Central memory CD4-positive, alpha-beta T cell (primary cell): ENCODE measurements at places on chromosomes 2 and 18.

GRCh38 chr18:49944663-49945062 is 131.3 kb upstream of the ACAA2 start:
- DNase-seq: no peak

DNA sequence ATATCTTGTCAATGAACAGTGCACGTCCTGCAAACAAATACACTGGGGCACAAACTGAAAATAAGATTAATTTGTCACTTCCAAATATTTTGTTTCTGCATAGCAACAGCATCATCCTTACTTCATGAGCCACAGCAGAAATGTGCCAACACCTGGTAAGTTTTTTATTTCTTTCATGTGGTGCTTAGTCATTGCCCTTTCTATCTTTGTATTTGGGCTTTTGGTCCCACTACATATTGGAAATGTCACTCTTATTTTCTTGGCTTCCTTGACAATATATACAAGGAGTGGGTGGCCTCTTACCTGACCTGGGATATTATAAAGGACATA is 208.0 kb downstream of the RBM43 start:
- no peak for DNase-seq

- no peak for DNase-seq
These were observed 19.3 kb downstream of the TTN start for GRCh38 chr2:178787934-178788333.

GRCh38 chr2:65532937-65533336 is 100.5 kb upstream of the SPRED2 start:
- DNase-seq: no peak

DNA sequence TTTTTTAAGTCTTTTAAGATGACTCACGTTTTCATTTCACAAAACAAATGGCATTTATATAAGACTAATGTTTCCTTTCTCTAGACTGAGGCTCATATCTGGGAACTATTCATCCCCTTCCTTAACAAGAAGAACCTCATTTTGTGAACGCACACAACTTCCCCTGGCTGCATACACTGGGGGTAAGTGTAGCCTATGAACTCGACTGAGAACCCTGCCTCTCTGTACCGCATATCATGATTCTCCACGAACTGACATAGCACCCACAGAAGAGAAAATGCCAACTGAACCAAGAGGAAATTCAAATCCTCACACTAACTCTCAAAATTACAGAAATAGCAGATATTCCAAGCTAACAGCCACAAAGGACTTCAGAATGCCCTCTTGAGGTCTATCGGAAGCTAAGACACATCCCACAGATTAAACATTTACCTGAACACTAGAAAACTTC is 236.7 kb downstream of the TCF4 start:
- DNase-seq: no peak

DNA sequence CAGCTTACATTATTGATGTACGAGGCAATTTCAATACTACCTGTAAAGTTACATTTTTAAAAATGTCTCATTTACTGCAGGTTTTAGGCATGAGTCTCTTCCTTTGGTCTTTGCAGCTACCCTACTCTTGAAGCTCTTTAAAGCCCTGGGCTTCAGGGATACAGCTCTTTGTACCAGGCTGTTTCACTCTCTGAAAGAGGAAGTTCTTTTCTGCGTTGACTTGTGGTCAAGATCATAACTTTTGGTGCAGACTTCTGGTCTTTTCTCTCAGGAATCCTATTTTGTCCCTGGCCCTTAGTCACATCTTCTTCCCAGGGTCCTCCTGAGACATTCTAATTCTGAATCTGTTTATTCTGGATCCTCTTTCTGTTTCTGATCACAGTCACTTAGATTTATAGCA is 16.6 kb upstream of the HRH4 start:
- no peak for DNase-seq

GRCh38 chr2:186522450-186522849 is 36.4 kb downstream of the ZC3H15 start:
- no peak for DNase-seq

GRCh38 chr2:142591420-142591819 is 286.0 kb upstream of the KYNU start:
- no peak for DNase-seq

GRCh38 chr18:60092073-60092472 is 192.3 kb downstream of the PMAIP1 start:
- DNase-seq: no peak

- DNase-seq: no peak
These were observed 83.8 kb downstream of the NPAS2 start for GRCh38 chr2:100903534-100904258.

GRCh38 chr2:191936882-191937405 is 90.1 kb upstream of the CAVIN2 start:
- no peak for DNase-seq

- peak; percentile 30 for DNase-seq
These were observed 68.1 kb downstream of the MYOM1 start for GRCh38 chr18:3151399-3152264.

- no peak for DNase-seq
These were observed 58.6 kb downstream of the ZEB2 start for GRCh38 chr2:144461308-144461766.

GRCh38 chr2:31828891-31829290 is 181.9 kb downstream of the MEMO1 start:
- no peak for DNase-seq

GRCh38 chr18:11987527-11987926 is 6.2 kb downstream of the IMPA2 start:
- no peak for DNase-seq

DNA sequence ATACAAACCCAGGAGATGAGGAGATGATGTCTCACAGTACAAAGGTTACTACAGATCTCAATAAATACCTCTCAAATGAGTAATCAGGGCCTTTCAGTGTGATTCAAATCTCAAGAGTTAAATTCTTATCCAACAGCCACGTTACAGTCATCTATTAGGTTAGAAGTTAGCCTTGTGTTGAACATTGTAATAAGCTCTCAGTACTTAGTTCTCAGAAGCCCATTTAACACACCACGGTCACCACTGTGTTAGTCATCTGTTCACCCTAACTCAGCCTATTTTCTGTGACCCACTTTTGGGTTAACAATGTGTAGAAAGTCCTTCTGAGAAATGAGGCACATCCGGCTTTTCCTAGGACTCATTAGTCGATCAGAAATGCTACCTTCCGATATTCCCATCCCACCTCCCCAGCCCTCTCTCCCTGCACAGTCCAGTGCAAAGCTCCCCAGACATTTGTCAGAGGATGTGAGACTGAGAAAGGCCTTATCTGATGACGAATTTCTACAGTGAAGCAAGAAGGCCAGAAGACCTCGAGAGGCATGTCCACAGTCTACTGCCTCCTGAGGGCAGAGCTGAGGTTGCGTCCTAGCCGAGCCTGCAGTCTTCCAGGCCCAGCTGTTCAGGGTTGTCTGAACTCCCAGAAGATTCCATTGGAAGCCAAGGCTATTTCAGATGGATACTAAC is 92.6 kb downstream of the ACTR2 start:
- no peak for DNase-seq

DNA sequence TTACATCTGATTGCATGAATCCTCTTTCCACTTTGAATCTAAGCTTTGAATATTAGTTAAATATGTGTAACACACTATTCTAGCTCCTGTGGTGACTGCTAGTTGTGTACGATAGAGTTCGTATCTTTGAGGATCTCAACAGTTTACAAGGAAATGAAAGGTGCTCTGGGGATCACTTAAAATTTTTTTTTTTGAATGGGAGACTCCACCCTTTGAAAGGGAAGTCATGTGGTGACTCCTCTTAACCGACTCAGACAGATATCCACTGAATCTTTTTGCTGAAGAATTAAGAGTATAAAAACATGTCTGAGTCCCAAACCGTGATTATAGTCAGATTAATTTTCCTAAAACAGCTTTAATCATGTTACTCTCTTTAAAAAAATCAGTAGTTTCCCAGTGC is 4.0 kb downstream of the CLIP4 start:
- DNase-seq: no peak

- DNase-seq: no peak
These were observed 380.6 kb upstream of the REG3G start for GRCh38 chr2:78644854-78645253.

DNA sequence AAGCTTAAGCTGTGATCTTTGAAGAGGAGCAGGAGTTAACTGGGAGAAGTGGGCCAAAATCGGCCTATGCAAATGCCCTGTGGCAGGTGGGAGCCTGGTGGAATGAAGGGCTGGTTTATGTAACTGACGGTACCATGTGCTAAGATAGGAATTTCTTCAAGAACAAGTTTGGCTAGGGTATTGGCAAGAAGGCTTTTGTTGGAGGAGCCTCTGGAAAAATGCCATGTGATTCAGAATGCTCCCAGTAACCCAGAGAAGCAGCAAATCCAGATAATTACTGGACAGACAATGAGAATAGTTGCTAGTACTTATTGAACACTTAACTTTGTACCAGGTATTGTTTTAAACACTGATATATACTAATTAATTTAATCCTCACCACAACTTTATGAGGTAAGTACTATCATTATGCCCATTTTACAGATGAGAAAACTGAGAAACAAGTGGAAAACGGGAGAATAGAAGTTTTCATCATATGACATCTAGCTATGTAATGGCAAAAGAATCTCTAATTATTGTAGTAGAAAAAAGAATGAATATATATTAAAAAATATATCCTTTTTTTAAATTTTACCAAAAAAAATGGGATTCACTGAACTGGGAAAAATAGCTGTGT is 9.1 kb upstream of the FAM124B start:
- DNase-seq: no peak

DNA sequence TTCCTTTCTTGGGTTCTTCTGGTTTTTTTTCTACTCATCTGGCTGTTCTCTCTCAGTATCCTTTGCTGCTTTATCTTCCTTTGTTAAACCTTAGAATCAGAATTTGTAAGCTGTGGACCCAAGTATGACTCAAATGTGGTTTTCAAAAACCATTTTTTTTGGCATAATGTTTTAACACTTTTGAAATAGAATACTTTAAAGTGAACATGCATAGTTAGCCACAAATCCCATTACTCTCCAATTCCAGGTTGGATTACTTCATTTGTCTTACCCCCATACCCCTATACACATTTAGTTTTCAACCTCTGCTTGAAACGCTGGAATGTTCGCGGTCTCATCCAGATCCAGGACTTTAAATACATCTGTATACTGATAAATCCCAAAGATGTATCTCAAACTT is 29.1 kb downstream of the ALMS1 start:
- DNase-seq: no peak

DNA sequence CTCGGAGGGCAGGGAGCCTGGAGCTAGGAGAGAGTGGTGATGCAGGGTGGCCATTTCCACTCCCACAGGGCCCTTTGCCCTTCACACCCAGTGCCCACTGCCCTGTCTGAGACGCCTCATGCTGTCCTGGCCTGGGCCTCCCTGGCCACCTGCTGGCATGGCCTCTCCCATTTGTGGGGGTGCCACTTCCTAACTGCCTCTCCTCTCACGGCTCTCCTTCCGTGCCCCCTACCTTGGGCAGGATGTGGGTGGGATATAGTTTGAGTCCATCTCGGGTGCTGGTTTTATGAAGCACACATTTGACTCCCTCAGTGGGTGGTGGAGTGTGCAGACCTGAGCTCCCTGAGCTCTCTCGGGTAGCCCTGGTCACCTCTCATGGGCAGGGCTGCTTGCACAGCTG is 46.0 kb downstream of the DGKD start:
- no peak for DNase-seq

- DNase-seq: no peak
These were observed 24.1 kb upstream of the SP3 start for GRCh38 chr2:173989160-173989883.

GRCh38 chr2:63772061-63772460 is 69.6 kb upstream of the UGP2 start:
- DNase-seq: no peak

- peak; percentile 55 for DNase-seq
These were observed 158.8 kb upstream of the SLC39A10 start for GRCh38 chr2:195498176-195498575.

GRCh38 chr2:65813631-65814173 is 381.3 kb upstream of the SPRED2 start:
- no peak for DNase-seq

DNA sequence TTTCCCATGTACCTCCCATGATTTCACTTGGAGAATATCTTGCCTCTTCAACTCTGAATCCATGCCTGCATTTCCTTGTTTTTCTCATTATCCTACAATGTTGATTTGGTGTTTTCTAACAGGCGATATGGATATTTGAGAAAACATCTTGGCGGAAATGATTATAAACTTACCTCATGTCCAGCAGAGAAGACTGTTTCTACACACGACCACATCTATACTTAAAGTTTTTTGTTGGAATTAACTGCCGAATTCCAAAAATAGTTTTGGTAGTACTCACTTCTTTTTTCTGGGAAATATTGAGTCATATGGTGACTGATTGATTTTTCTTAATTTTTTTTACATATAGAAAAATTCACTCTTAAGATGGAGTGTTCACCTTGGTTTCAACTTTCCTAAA is 41.4 kb upstream of the TMEFF2 start:
- no peak for DNase-seq

- DNase-seq: no peak
These were observed 28.2 kb upstream of the ZC3H15 start for GRCh38 chr2:186457908-186458307.

DNA sequence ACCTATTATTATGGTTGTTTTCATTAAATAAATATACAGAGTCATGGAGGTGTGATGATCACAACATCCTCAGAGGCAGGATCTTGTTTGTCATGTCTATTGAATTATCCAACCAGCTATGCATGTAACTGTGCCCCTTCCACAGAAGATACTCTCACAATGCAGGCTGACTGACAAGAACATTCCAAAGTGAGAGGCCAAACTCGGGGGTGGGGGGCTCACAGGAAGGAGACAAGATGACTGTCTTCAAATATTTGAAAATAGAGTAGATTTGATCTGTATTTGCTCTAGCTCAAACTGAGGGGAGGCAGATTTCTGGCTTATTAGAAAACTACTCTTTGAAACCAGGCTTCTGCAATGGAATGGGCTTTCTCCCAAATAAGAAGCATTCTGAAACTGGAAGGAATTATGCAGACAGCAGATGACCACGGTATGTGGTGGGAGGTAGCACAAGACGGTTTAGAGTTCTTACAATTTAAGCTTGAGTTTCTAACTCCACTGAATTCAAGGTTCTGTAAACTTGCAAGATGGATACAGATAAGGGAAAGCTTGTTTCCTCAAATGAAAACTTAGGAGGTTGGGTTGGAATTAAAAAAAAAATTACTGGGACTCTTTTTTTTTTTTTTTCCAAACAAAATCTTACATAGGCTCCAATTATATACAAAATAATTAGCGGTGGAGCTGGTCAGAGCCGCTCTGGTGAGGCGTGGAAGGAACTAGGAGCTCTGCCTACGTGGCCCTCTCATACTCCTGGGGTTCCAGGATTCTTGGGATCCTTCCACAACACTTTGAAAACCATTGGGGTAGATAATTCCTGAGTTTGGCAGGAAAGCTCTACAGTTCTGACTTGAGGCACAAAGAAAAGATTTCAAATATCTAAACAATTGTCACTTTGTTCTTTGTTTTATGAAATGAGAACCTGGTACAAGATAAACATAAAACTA is 79.3 kb downstream of the PLA2R1 start:
- DNase-seq: no peak

DNA sequence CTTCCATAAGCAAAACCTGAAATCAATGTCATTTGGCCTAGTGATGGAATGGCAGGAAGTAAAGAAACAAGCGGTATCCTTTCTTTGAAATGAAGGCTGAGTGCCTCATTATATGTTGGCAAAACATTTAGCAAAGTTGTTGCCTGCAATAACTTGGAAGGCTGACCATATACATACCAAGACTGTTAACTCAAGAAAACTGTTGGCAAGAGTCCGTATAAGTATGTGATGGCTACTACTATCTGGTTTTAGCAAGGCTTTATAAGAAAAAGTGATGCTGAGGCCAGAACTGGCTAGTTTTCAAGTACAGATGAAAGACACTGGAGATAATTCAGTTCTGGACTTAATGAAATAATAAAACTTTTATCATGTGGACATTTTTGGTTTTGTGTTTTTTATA is 356.2 kb downstream of the ZNF521 start:
- DNase-seq: no peak

- peak; percentile 74 for DNase-seq
These were observed at the start of gene NFATC1 for GRCh38 chr18:79395761-79396404. Gene NFATC1 (plus strand): TSS chr18:79395930. CDS start chr18:79396225, 295 bp downstream.
